ENCODE measurements at places on chromosomes 4 and X.

DNA sequence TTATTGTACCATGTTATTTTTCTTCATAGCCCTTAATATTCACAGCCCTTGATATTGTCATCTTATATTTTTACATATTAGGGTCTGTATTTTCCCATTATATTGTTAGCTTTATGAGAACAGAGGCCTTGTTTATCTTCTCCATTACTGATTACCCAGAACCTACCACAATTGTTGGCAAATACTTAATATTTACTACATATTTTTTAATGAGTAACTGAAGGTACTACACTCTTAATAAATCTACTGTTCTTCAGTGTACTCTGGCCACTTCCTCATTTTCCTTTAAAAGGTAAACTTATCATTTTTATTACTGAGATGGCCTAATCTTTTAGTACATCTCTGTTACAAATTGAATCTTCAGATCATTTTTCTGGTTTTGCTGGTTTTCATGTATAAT lies 133.5 kb downstream of the COL4A5 start:
- DNase-seq: no peak

- DNase-seq: no peak
These were observed 792 bp downstream of the ADRA2C start for GRCh38 chr4:3766785-3767569.

GRCh38 chr4:18082236-18082635 lies 60.7 kb upstream of the LCORL start:
- DNase-seq: no peak

DNA sequence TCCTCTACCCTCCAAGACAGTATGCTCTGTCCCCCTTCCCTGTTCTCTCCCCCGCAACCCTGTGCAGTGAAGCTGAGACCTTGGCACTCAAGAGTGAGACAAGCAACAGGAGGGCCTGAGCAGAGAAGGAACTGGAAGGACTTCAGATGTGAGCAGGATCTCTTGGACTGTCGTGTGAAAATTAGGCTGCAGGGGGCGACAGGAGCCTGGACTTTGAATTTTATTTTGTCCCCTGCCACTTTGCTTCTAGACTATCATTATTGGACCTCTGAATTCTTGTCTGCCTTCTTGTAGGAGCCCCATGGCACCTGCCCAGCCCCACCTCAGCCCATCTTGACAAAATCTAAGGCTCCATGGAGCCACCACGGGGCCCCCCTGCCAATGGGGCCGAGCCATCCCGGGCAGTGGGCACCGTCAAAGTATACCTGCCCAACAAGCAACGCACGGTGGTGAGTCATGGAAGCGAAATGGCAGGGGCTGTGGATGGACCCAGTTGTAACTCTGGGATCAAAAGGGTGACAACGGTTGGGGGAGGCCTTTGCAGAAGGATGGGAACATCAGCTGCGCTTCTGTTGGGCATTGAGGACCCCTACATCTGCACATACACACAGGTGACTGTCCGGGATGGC lies 1.7 kb downstream of the ARAF start:
- DNase-seq: peak; percentile 23

DNA sequence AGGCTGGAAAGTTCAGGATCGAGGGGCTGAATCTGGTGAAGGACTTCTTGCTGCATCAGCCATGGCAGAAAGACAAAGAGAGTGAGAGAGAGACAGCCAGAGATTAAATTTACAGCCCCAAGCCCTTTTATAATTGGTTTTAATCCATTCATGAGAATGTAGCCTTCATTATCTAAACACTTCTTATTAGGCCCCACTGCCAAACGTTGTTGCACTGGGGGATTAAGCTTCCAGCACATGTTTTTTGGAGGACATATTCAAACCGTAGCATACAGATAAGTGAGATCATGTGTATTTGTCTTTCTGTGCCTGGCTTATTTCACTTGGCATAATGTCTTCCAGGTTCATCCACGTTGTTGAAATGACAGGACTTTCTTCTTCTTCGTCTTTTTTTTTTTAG lies 524.7 kb downstream of the SPRY1 start:
- DNase-seq: no peak
